Left lobe of liver (tissue), 2 donors: ENCODE measurements at places on chromosomes 1 and 21.
A peak's percentile ranks its signal among the peaks of the same experiment; 100 is the strongest.

GRCh38 chr1:40901886-40902852, 40.0 kb upstream of the CITED4 start:
- no peak for DNase-seq

DNA sequence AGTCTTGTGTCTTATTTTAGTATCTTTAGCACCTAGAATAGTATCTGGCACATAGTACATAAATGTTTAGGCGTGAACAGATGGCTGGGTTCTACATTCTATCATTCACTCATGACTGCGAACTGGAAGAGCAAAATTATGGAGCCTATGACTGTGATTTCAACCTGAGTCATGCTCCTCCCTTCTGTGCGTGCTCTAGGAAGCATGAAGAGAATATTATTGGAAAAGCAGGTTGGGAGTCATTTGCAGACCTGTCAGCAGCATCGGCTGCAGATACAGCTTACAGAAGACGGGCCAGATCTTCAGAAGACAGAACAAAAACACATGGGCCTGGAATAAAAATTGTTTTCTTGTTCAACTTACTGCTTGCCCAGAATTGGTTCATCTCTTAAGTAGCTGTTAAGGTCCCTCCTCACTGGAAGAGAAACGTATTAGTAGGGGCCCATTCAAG, 344.0 kb upstream of the USP24 start:
- no peak for DNase-seq

DNA sequence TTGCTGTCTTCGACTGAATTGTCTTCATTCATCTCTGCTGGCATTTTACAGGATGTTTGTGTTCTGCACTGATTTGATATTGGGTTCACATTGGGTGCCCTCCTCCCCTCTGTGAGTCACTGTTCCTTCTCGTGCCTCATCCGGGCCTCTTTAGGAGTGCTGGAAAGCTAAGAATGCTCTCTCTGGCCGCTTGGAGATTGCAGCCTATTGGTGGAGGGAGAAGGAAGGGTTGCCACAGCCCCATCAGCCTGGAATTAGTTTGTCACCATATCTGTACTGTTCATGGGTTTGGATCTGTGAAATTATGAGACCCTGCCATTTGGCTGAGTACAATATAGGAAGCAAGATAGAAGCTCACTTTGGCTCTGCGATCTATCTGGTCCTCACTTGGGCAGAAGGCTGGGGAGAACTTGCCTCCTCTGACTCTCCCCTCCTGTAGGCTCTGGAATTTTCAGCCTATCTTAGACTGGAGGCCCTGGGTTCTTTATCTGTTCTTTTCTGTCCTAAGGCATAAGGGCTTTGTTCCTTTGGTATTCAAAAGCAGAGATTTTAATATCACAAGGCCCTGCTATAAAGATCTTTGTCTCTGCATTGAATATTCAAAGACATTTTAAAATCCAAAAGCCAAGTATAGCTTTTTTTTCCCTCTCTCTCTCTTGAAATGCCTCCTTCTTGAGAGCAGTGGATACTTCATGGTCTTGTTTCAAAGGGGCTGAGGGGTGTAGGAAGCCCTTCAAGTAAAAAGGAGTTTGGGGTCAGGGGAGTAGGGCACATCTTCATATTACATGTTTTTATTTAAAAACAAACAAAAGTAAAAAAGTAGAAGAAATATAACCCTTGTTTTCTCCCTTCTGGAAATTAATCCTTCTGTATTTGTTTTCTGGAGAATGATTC, 347.9 kb downstream of the ZP4 start:
- no peak for DNase-seq

DNA sequence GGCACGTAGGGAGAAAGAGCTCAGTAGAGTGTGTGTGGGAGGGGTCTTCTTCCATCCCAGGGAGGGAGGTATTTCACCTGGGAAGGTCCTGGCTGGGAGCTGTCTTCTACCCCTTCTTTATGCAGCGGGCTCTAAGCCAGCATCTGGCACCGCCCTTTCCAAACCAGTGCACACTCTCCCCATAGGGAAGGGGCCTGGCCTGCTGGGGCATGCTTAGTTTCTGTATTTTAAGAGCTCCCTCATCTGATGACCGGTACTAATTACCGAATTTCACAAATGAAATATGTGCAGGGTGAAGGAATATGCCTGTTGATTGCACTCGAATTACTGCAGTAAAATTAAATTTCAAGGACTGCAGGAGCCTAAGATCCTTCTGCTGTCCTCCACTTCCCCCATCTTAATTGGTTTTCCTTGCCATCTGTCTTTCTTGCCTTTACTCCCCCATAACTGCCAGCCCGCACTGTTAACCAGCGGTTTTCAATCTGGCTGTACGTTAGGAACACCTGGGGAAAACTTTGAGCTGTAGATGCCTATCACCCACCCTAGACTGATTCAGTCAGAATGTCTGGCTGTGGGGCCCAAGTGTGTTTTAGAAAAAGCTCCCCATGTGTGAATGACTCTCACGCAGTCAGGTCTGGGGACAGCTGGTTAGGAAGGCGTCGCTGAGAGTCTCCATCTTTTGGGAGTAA, 20.1 kb downstream of the GALNT2 start:
- DNase-seq: no peak

DNA sequence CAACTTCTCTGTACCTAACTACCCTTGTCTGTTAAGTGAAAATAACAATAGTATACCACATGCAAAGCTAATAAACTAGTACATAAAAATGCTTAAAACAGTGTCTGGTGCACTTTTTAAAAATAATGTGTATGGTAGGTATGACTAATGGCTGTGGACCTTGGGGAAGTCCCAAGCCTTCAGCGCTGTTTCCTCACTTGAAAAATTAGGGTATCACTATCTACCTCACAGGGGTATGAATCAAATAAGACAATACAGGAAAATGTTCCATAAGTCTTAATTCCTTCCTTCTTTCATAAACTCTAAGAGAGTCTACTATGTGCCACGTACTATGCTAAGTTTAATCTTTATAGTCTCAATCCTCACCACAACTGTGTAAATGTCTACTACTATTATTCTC, 32.0 kb downstream of the EGLN1 start:
- DNase-seq: no peak

- DNase-seq: no peak
Measured at GRCh38 chr1:66050633-66051032, 257.9 kb downstream of the PDE4B start.

DNA sequence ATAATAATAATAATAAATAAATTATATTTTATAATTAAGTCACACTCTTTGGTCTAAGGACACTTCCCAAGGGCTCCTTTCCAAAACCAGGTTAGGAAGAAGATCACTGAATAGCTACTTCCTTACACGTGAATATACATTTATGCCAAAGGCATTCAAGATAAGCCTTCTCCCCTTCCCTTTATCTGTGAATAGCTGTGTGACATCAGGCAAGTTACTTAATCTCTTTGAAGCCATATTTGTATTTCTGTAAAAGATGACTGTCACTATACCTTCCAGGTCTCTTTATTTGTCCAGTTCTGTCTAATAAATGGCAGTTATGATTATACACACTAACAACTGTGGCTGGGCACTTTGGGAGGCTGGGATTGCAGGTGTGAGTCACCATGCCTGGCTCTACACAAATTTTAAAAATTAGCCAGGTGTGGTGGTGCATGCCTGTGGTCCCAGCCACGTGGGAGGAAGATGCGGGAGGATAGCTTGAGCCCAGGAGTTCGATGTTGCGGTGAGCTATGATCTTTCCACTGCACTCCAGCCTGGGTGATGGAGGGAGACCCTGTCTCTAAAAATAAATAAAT, 5.5 kb upstream of the RNF11 start:
- no peak for DNase-seq

GRCh38 chr21:28196981-28197380, 795.7 kb downstream of the LTN1 start:
- no peak for DNase-seq

- DNase-seq: no peak
Measured at GRCh38 chr1:8980656-8981055, 35.0 kb downstream of the CA6 start.

- DNase-seq: no peak
Measured at GRCh38 chr1:66295803-66296202, 238.2 kb upstream of the SGIP1 start.

GRCh38 chr1:78113156-78113916, 67.6 kb downstream of the GIPC2 start:
- DNase-seq: no peak

DNA sequence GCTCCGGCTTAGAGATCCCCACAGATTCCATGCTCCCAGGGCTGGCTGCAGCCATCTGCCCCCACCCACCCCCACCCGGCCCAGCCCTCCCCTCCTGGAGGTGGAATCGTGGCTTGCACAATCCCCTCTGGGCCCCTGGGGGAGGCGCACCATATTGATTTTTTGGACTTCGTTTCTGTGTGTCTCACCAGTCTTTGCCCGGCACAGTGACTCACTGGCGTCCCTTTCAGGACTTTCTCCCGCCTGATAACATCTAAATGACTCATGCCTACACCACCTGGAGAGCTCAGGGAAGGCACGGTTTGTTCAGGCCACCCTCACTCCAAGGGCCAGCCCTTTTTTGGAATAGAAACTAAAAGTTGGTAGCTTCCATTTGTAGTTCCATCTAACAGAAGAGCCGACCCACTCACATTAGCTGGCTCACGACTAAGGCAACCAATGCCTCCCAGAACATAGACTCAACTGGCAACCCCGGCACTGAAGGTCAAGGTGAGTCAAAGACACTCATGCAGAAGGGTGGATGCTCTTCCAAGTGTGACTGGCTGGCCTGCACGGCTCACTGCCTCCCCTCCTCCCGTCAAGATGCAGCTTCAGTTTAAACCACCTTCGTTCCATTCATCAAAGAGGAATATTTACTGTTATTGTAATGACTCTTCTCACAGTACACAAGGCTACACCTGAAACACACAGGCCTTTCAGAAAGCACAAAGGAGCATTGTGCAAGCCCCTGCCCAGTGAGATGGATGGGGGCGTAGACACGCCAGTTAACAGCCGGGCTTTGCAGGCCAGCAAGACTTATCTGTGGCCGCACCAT, 18.1 kb upstream of the ETS2 start:
- peak; percentile 74 for DNase-seq

GRCh38 chr1:227887697-227888403, 59.9 kb downstream of the WNT9A start:
- DNase-seq: peak; percentile 42

DNA sequence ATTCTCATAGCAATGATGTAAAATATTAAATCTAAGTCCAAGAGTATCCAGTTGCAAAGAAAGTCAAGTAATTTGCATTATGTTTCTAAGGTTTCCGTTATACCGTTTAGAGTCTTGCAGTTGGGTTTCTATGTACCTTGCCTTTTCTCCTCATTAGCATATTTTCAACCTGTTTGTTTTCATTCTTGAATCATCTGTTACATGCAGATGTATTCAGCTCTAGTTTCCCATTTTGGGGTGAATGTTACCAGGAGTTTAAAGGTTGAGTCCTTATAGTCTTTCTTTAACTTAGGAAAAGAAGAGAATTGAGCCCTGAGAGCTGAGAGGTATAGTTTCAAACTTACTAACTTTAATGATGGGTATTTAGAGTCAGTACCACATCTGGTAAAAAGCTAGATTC, 139.9 kb downstream of the NFIA start:
- no peak for DNase-seq

DNA sequence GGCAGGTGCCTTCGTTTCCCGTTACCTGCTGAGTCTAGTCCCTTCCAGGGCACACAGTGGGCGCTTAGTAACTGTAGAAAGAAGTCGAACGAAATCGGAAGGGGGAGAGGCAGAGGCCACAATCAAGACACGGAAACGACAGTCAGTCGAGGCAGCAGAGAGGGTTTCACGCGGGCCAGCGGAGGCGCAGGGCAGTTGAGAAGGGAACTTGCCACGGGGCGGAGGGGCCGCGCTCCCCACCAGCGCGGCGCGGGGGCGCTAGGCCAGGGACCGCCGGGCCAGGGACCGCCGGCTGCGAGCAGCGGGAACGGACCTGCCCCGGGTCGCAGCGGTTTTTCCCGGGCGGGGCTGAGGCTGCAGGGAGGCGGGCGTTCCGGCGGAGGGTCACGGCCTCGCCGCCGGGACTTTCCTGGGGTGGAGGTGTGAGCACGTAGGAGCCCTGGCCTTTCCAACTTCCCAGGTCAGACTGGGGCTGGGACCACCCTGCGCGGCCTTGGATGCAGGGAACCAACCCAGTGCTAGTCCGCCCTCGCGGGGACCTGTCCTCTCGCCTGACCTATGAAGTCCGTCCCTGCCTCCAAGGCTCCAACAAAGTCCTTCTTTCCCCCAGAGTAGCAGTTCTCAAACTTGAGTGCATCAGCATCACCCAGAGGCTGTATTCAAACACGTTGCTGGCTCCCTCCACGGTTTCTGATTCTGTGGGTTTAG, 150.1 kb upstream of the FGGY start:
- DNase-seq: no peak

DNA sequence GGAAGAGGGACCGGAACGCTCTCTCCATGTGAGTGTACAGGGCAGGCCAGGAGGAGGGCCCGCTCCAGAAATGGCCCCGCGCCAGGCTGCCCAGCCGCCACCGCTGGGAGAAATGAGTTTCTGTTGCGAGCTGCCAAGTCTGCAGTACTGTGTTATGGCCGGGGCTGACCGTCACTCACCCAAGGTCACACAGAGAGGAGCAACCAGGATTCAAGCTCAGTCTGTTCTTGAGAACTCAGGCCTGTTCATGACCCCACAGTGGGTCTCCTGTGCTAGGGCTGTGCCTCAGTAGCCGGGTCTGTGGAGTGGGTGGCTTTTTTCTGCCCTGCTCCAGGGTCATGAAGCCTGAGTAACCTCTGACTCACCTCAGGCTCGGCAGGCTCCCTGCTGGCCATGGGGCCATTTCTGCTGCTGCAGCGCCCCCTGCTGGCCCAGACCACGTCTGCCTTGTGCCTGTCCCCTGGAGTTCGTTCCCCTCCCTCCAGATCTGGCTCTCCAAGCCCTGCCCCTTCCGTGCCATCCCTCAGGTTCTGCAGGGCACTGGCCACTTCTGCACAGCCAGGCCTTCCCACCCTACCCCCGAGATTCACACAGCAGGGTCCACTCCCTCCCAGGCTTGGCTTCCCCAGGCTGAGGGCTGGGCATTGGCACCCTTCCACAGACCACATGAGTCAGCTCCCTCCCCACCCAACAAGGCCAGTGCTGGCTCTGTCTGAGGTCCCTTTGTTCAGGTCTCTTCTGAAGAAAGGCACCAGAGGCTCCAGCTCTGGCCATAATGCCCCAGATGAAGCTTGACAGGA, 51.8 kb downstream of the EDN2 start:
- DNase-seq: peak; percentile 93

DNA sequence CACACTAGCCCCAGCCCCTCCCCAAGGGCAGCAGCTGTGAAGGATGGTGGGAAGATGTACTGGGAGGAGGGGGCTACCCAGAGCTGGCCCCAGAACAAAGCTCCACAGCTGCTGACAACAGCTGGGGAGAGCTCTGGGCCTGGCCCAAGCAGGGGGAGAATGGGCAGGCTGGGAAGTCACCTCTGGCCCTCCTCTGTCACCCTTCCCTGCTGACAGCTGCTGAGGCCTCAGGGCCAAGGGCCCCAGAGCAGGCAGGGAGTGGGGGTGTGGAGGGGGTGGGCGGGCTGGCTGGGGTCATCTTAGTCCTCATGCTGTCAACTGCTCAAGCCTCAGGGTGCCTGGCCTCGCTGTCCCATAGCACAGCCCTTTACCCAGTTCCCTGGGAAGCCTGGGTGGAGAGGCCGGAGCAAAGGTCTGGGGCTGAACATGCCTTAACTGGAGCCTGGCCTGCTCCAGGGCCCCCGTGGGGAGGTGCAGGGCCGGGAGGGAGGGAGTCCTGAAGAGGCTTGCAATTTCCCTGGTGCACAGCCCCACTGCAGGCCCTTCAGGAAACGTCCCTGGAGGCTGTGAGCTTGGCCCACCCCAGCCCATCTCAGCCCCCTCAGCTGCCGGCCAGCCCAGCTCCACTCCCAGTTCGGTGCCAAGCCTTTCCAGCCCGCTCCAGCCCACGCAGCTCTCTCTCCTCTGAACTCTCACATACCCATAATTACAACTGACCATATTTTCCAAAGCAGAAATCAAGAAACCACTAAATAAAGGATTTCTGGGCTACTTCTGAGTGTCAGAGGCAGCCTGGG, 25.7 kb downstream of the HSPG2 start:
- no peak for DNase-seq
